Airway epithelial cell (primary cell): ENCODE measurements at places on chromosomes 4 and X. TPM values are rescaled to one million over a fixed set of nuclear protein-coding genes. Genes with fewer than 3 reads are reported as not detected.

The MTNR1A gene
- total RNA-seq, result 0.21 TPM in 1 of 2 replicates, not detected in the other

The SRPX2 gene
- total RNA-seq, result 30.5 and 31.4 TPM in 2 replicates

The SSX2 gene
- total RNA-seq, result not detected in 2 replicates

The TENM3 gene
- 7.7 and 10.6 TPM in 2 replicates for total RNA-seq

The MAGEB2 gene
- not detected in 2 replicates for total RNA-seq

The FRAS1 gene
- 4.5 and 8.8 TPM in 2 replicates for total RNA-seq

The F8A2 gene
- not detected in 2 replicates for total RNA-seq

The SYP gene
- total RNA-seq, result 0.14 and 0.51 TPM in 2 replicates

The SOX3 gene
- not detected in 2 replicates for total RNA-seq

The SCLT1 gene
- total RNA-seq, result 6.9 and 9.0 TPM in 2 replicates

The MGAT4D gene
- not detected in 2 replicates for total RNA-seq

The ZNF141 gene
- total RNA-seq, result 3.9 and 4.5 TPM in 2 replicates

The RBM47 gene
- 32.1 and 44.1 TPM in 2 replicates for total RNA-seq
